Retinal pigment epithelial cell (primary cell): ENCODE measurements at places on chromosomes 16 and 17.

DNA sequence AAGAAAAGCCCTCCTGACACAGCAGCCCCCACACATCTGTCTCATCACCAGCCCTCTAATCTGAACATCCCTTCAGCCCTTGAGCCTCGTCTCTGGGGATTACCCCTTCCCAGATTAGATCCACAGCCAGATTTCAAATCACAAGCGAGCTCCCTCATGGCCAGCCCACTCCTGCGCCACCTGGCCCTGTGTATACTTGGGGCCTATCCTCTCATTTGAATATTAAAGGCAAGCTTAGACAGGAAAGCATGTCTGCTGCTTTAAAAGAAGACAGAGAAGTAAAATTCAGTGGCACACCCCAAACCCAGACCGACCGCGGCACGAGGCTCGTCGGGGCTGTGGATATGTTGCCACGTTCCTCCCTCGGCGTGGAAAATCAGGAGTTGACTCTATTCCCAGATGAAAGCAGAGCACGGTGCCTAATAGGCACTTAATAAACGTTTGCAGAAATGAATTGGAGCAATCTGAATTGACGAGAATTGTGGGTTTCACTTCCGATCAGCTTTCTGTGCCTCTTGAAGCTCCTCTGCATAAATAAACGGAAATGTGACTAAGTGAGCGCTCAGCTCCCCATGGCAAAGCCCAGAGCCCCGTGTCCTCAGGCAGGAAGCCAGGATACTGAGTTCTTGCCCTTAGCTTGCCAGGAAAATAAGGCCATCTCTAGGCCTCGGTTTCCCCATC lies 108.0 kb downstream of the CCDC182 start:
- no peak for DNase-seq

- no peak for DNase-seq
These were observed 3.3 kb upstream of the HBZ start for GRCh38 chr16:149024-149660.

DNA sequence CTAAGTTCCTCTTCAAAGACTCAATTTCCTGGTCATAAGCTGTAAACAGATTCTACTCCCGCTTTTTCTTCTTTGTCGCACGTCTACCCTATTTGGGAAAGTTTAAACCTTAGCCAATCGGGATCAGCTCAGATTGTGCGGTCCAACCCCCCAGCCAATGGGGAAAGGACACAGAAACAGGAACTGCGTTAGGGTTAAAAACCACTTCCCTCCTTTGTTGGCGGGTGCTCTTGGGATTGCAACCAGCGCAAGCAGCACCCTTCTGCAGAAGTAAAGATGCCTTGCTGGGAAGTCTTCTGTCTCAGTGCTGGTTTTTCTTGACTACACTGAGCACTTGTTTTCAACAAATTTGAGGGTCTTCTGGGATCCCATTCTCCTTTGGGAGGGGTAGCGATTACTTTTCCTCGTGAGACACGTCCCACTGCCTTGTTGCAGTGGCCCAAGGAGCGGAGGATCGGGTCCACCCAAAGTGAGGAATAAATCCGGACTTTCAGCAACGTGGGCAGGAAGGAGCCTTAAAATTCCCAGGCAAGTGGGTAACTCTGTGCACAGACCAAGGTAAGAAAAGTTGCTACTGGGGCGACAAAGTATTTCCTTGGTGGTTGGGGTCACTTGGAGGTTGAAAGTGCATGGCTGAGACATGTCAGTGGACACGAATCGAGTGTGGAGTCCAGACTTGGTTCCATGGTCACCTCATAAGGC lies 1.0 kb upstream of the YPEL3 start:
- no peak for DNase-seq

DNA sequence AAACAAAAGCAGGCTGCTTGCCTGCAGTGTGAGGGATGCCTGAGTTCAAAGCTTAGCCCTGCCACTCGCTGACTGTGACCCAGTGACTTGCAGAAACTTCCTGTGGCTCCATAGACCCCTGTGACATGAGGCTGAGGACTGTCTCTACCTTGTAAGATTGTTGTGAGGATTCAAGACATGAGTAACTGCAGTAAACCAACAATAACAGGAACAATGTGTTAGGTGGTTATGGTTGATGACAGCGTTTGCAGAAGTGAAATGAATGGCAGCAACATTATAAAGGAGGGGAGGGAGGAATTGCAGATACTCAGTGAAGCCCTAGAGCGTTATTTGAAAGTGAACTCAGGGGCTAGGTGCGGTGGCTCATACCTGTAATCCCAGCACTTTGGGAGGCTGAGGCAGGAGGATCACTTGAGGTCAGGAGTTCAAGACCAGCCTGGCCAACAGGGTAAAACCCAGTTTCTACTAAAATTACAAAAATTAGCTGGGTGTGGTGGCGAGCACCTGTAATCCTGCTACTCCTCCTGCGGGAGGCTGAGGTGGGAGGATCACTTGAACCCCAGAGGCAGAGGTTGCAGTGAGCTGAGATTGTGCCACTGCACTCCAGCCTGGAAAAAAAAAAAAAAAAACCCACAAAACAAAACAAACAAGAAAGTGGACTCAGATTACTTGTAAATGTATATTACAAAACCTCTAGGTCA lies 33.5 kb upstream of the EMP2 start:
- DNase-seq = no peak

GRCh38 chr17:35786941-35787432 lies 8.5 kb downstream of the MMP28 start:
- no peak for DNase-seq

DNA sequence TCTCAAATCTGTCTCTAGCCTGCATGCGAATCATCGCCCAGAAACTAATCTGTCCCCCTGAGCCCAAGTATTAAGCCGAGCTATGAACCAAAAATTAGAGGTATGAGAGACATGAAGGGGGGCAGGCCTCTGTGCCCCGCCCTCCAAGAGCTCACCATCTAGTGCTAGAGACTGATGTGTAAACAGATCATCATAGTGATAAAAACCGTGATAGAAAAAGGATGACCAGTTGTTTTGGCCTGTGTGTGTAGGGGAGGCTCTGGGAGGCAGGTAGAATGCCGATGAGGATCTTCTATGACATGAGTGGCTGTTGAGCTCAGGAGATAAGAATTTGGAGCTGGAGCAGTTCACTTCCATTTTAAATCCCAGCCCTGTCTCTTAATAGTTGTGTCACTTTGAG lies 89.1 kb upstream of the TBX2 start:
- DNase-seq = no peak

- DNase-seq = no peak
These were observed 24.7 kb downstream of the TMEM235 start for GRCh38 chr17:78255953-78256706.

GRCh38 chr17:48907713-48908046 lies 527 bp upstream of the UBE2Z start:
- DNase-seq = peak; percentile 46

DNA sequence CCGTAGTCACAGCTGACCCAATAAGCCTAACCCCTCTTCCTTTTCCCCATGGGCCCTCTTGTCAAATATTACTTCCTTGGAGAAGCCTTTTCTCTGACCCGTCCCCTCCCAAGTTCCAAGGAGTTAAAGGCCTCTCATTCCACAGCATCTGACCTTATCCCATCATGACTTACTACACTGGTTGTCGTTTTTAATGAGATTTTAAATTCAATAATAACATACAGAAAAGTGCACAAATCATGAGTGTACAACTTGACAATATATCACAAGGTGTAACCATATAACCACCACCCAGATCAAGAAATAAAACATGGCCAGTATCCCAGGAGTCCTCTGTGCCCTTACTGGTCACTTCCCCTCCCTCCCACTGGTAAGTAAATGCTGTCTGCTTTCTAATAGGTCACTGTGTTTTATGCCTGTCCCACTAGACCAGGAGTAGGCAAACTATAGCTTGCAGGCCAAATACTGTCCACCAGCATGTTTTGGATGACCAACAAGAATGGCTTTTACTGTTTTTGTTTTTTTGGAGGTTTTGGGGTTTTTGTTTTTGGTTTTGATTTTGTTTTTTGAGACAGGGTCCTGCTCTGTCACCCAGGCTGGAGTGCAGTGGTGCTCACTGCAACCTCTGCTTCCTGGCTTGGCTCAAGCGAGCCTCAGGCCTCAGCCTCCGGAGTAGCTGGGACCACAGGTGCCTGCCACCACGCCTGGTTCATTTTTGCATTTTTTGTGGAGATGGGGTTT lies 1.2 kb upstream of the FDXR start:
- no peak for DNase-seq

DNA sequence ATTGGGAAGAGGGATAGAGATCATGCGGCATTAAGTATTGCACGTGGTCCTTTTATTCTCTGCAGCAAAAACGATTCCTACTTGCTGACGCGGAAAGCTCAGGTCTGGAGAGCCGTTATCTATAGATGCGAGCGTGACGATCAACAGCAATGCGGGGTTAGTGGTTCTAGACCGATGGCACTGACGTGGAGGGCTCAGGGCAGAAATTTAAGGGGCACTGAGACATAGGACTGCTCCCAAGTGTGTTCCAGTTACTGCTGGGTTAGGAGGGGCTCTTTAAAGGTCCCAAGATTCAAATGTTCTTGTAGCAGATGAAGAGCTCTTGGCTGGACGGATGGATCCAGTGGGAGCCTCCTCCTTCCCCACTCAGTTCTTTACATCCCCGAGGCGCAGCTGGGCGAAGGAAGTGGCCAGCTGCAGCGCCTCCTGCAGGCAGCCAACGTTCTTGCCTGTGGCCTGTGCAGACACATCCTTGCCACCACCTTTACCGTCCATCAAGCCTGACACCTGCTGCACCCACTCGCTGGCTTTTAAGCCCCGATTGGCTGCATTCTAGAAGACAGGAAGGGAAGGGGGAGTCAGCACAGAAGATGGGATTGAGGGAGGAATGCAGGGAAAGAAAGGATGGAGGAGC lies 732 bp upstream of the EXOSC6 start:
- DNase-seq = no peak

DNA sequence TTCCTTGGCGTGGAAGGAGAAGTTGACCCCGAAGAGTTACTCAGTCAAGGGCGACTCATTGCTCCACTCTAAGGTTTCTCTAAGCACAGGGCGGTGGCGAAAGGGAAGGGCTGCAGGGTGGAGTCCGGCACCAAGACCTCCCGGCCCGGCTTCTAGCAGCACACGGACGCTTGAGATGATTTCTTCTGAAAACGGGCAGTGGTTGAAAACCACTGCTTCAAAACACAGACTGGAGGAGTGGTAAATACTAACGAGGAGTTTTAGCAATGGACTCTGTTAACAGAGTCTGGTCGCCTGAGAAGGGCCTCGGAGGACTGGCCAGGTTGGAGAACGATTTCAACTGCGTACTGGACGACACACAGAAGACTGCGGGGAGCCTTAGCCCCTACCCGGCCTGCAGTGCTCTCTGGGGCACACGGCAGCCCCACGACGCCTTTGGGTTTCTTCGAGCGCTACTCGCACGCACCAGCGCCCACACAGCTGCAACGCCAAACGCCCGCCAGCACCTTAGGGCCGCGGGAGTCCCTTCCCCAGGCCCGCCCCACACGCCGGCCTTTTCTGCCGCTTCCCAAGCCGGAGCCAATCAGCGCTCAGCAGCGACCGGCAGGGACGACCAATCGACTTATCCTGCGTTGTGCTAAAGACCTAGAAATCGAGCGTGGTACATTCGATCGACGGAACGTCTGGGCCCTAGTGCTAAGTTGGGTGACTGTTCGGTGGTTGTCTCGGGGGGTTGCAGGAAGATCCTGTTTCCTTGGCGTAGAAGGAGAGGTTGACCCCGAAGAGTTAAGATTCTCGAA lies 14.4 kb upstream of the CA4 start:
- DNase-seq = peak; percentile 55

- DNase-seq = no peak
These were observed 14.7 kb downstream of the KNOP1 start for GRCh38 chr16:19703172-19703889.

DNA sequence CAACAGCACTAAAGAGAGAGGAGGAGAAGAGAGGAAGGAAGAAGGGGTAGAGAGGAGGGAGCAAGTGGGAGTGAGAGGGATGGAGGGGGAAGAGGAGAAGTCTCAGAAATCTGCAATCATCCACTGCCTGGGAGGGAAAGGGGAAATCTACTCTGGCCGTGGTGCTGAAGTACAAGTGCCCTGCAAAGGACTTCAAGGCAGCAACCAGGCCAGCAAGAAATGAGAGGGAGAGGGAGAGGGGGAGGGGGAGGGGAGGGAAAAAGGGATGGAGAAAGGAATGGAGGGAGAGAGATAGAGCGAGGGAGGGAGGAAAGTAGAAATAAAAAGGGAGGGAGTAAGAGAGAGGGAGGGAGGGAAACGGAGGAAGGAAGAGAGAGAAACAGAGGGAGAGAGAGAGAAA lies 130.8 kb upstream of the EEF2KMT start:
- no peak for DNase-seq

DNA sequence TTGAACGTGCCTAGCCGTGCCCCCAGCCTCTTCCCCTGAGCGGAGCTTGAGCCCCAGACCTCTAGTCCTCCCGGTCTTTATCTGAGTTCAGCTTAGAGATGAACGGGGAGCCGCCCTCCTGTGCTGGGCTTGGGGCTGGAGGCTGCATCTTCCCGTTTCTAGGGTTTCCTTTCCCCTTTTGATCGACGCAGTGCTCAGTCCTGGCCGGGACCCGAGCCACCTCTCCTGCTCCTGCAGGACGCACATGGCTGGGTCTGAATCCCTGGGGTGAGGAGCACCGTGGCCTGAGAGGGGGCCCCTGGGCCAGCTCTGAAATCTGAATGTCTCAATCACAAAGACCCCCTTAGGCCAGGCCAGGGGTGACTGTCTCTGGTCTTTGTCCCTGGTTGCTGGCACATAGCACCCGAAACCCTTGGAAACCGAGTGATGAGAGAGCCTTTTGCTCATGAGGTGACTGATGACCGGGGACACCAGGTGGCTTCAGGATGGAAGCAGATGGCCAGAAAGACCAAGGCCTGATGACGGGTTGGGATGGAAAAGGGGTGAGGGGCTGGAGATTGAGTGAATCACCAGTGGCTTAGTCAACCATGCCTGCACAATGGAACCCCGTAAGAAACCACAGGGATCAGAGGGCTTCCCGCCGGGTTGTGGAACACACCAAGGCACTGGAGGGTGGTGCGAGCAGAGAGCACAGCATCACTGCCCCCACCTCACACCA lies 724 bp downstream of the GAA start:
- no peak for DNase-seq

DNA sequence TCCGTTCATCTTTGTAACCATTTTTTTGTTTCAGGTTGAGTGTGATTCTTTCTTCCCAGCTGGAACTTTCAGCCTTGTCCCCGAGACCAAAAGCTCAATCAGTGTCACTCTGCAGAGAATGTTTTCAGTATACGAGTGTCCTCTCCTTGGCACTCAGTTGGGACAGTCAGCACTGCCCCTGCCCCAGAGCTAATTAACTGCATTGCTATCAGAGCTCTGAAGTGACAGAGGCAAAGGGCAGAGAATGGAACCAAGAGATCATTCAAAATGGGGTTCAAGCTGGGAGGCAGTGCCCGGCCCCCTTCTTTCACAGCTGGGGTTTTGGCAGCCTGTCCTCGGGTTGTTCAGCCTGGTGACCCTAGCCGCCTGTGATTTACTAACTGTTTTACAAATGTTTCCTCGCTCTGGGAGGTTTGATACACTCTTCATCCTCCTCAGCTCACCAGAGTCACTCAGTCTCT lies 195.9 kb upstream of the TBX2 start:
- DNase-seq = no peak
